ENCODE measurements at places on chromosomes 13 and 19. TPM values are rescaled to one million over a fixed set of nuclear protein-coding genes. Genes with fewer than 3 reads are reported as not detected.

The SIGLEC5 gene
- total RNA-seq, result not detected

The LILRA1 gene
- not detected for total RNA-seq

The TMC4 gene
- total RNA-seq, result 0.76 TPM

The PCDH9 gene
- 0.13 TPM for total RNA-seq

The DDX49 gene
- 57.3 TPM for total RNA-seq

The SERPINE3 gene
- total RNA-seq, result not detected

The ZNF443 gene
- 6.3 TPM for total RNA-seq

The LGI4 gene
- total RNA-seq, result 0.13 TPM

The MUC16 gene
- total RNA-seq, result under 0.01 TPM

The CD177 gene
- not detected for total RNA-seq

The KANK3 gene
- total RNA-seq, result 3.4 TPM

The IZUMO4 gene
- total RNA-seq, result 9.5 TPM

The FFAR2 gene
- total RNA-seq, result not detected

The ATP4A gene
- not detected for total RNA-seq

The KASH5 gene
- total RNA-seq, result not detected

The DIRAS1 gene
- total RNA-seq, result not detected

The GPR12 gene
- not detected for total RNA-seq

The CALR3 gene
- not detected for total RNA-seq

The B3GNT3 gene
- 0.13 TPM for total RNA-seq

The PTPRH gene
- total RNA-seq, result not detected

The LIG4 gene
- 8.0 TPM for total RNA-seq

The THSD8 gene
- total RNA-seq, result 30.9 TPM

The CYP2S1 gene
- 0.95 TPM for total RNA-seq

The SMIM24 gene
- total RNA-seq, result 2.5 TPM

The ZNF100 gene
- total RNA-seq, result 28.4 TPM

The MYO16 gene
- total RNA-seq, result not detected

The PLEKHF1 gene
- 47.7 TPM for total RNA-seq

The FXYD5 gene
- 384 TPM for total RNA-seq

The ZNF433 gene
- total RNA-seq, result 0.95 TPM

The IGFL3 gene
- not detected for total RNA-seq

The TYROBP gene
- 0.52 TPM for total RNA-seq

The ZNF112 gene
- not detected for total RNA-seq

The KIR2DL4 gene
- not detected for total RNA-seq

The ZNF470 gene
- total RNA-seq, result 6.4 TPM

The KLHL26 gene
- total RNA-seq, result 13.4 TPM

The BEST2 gene
- not detected for total RNA-seq
